ENCODE measurements at places on chromosomes 4 and X.

GRCh38 chr4:134276476-134276875 lies 74.9 kb upstream of the PABPC4L start:
- no peak for DNase-seq

GRCh38 chr4:104795264-104795939 lies 300.7 kb upstream of the CXXC4 start:
- DNase-seq = no peak

DNA sequence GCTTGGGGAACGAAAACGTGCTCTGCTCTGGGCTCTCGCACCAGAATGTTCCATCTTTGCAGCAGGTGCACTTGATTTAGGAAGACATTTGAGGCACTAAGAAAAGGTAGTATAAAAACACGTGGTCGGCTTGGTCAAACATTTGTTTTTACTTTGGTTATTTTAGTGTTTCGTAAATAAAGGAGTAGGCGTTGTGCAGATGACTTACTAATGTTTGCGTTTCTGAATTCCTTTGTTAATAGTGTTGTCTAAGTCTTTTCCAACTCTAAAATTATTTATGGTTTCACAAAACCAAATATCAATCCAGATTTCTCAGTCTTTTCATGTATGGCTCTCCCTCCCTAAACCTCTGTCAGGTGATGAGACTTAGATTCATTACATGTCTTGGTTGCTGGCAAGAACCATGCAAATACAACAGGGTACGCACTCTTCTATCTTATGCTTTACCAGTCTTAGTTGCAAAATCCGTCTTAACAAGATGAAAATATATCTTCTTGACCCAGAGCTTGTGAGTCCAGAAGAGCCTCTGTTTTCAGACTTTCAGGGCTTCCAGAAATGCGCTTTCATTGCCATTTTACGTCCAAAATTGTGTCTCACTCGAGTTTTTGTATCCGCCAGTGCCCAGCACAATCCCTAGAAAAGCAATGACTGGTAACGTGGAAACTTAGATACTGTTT lies 686 bp downstream of the MTHFD2L start:
- no peak for DNase-seq

- no peak for DNase-seq
Measured at GRCh38 chr4:89556601-89557305, 249.2 kb upstream of the GPRIN3 start.

DNA sequence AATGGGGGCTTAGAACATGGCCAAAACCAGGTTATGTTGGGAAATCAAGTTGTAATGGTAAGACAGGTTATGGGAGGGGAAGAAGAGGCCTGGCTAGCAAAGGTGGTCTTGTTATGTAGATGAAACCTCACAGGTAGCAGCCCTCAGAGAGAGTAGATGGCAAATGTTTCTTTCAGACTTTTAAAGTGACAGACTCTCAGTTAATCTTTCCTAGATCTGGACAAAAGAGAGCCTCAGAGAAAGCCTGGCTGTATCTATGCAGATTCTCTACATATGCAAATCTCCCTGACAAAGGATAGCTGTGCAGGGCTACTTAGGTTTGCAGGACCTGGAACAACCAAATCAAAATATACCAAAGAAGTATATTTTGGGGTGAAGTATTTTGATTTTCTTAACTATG lies 284.1 kb upstream of the AMOT start:
- DNase-seq = no peak

GRCh38 chr4:163591614-163592020 lies 97.1 kb downstream of the TMA16 start:
- no peak for DNase-seq

- no peak for DNase-seq
Measured at GRCh38 chr4:122479935-122480416, 23.5 kb upstream of the IL2 start.

DNA sequence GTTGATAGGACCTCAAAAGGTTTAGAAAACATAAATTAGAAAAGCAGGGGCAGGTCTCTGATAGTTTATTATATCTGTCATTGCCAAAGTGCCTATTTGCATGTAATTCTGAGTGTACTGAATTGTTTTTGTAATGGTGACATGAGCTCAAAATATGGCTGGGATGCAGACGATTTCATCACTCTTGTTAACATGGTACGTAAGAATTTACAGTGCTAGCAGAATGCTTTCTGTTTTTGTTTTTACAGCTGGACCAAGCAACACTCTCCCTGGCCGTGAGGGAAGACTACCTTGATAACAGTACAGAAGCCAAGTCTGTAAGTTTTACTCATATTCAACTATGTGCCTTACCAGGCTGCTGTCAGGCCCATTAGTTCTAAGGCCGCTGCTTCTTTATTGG lies 58.1 kb downstream of the PHEX start:
- no peak for DNase-seq

DNA sequence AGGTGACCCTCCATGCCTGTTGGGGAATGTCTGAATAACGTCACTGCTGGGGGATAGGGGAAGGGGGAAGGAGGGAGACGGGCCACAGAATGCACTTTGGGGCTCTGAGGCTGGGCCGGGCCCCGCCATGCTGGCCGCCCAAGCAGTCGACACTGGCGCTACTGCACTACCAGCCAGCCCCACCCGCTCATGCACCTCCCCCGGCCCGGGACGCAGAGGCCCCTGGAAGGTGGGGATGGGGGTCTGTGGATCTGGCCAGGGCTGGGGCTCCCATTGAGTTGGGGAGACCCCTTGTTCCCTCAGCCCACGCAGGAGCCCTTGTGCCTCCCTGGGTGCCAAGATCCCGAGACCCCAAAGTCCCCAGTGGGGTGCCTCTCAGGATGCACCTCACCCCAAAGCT lies 17.8 kb downstream of the FLNA start:
- DNase-seq = no peak

GRCh38 chr4:10157478-10158332 lies 41.1 kb upstream of the WDR1 start:
- peak; percentile 69 for DNase-seq

DNA sequence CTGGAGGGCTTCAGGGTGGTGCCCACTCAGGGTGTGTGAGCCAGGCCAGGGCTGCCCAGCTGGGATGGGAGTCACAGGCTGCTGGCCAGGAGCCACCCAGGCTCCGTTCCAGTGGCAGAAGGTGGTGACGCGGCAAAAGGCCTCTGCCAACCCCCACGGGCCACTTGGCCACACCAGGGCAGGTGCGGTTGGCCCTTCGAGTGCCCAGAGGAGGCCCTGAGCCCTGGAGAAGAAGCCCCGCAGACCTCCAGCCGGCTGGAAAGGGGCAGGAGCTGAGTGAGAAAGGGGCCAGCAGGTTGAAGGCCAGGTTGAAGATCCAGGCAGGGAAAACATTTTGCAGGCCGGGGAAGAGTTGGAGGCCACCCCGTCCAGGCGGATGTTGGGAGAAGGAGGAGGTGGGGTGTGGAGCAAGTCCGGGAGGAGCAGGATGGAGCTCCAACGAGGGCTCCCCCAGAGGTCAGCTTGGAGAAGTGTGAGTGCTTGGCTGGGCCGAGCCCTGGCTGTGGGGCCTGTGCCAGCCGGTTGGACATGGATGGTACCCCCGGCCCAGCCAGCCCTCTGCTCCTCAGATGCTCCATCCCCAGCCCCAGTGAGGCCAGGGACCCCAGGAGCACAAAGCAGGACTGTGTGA lies 2.8 kb upstream of the CPLX1 start:
- DNase-seq = no peak

DNA sequence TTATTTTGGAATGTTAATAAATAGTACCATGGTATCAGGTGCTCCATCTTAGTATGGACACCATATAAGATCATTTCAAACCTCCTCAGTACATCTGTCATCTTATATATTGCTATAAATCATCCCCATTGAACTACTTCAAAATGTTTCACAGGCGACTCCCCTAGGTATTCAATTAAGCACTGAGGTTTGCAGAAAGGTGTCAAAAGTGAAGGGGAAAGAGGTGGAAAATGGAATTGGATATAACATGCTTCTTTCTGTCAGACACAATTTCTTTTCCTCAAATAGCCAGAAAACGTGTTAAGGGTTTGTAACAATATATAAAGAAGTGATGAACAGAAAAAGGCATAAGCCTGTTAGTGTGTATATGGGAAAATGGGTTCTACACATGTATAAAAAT lies 325.5 kb downstream of the GRID2 start:
- no peak for DNase-seq

DNA sequence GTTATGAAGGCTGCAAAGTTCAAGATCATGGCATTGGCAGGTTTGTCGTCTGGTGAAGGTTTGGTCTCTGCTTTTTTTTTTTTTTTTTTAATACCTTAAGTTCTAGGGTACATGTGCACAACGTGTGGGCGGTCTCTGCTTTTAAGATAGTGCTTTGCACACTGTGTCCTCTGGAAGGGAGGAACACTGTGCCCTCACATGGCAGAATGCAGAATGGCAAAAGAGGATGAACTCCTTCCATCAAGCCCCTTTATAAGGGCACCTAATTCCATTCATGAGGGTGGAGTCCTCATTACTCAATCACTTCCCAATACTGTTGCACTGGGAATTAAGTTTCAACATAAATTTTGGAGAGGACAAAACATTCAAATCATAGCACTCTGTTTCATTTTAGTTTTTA lies 101.4 kb downstream of the GLRA2 start:
- DNase-seq = no peak

DNA sequence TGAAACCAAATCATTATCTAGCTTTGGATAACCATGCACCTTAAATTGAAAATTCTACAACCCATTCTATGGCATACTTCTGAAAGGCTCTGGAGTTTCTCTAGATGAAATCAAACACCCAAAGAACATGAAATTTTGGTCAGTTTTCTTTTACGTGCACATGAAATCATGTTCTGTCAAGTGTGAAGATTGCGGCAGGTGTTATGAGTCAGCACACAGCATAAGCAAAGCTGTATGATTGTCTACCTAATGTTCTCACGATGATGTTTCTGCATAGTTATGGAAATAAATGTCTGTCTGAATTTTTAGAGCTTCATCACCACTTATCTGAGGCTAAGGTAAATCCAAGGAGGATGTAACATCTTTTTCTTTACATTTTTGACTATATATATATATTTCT lies 495.3 kb downstream of the IL1RAPL1 start:
- no peak for DNase-seq

DNA sequence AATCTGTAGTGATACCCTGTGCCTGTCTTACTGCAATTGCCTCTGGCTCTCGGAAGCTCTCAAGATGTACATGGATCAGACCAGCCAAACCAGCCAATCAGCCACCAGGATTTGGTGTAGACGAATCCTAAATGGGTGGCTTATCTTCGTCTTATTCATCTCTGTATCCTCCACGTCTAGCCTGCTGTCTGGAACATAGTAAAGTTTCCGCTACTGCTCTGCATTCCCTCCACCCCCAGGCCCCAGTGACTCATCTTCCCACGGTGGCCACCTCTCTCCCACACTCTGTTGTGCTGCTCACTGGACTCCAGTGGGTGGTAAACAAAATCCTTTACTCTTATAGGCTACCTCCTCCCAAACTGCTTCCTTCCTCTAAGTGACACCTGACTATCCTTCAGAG lies 37.8 kb downstream of the SEPTIN6 start:
- peak; percentile 66 for DNase-seq

GRCh38 chrX:111519215-111519614 lies 7.8 kb downstream of the SERTM2 start:
- DNase-seq = no peak

- DNase-seq = no peak
Measured at GRCh38 chr4:32199639-32200038, 1479.5 kb downstream of the PCDH7 start.

- DNase-seq = no peak
Measured at GRCh38 chrX:152451731-152451980, 541 bp upstream of the GABRA3 start.

- no peak for DNase-seq
Measured at GRCh38 chrX:112643721-112644120, 36.0 kb downstream of the LHFPL1 start.

DNA sequence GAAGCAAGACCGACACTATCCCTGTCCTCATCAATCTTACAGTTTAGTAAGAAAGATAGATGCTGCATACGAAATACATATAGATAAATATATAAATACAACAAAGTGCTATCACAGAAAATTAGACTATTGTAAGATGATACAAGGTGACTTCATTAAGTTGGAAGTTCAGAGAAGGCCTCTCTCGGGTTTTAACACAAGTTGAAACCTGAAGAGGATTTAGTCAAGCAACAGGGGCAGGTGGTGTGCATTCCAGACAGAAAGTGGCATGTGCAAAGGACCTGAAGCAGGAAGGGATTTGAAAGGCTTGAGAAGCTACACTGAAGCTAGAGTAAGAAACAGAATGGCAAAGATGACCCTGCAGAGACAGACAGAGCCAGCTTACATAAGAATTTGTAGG lies 36.5 kb downstream of the USP46 start:
- no peak for DNase-seq

DNA sequence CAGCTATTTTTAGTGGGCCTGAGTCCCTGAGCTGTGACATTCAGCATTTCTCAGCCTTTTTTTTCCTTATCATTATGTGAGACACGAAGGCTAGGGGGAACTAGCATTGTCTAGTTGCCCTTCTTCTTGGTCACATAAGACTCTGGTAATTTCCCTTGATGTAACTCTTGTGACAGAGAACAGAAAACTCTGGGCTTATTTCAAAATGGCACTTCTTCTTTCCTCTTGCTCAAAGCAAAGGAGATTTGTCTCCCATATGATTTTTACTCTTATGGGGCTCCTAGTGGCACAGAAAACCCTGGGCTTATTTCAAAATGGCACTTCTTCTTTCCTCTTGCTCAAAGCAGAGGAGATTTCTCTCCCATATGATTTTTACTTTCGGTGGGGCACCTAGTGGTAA lies 14.7 kb downstream of the ATXN3L start:
- no peak for DNase-seq

- no peak for DNase-seq
Measured at GRCh38 chr4:10611673-10612072, 72.9 kb downstream of the CLNK start.

GRCh38 chr4:123767806-123768205 lies 371.2 kb downstream of the SPRY1 start:
- DNase-seq = no peak

DNA sequence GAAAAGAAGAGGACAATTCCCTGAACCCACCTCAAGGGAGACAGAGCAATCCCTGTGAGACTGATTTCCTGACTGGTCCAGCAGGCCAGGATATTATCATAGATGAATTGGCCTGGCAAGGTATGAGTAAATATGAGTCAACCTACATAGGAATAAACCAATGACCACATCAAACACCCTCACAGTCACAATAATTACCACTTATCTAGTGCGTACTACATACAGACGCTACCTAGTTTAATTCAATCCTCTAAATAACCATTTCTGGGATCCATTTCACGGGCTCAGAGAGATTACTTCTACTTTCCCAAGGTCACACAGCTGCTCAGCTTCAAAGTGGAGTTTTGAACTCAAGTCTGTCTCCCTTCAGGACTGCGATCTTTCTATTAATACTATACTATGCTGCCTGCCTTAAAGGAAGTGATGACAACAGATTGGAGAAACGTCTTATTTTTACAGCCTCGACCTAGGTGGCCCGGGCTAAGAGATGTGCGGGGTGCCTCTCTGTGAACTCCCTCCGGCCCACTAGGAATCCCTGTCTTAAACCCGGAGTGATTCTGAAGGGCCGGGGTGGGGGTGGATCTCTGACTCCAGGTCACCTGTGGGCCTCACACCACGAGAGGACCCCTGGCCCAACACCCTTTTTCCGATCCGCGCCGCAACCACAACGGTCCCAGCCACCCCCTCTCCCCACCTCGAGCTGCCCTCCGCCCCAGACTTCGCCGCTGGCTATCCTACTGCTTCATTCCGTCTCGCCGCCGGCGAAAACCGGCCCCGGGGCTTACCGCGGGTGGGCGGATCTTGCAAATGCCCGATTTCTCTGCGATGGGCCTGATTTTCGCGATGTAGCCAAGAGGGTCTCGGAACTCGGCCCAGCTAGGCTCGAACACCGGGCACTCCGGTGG lies 800 bp downstream of the KDM5C start:
- no peak for DNase-seq

- no peak for DNase-seq
Measured at GRCh38 chrX:7133050-7133440, 14.5 kb upstream of the STS start.

- no peak for DNase-seq
Measured at GRCh38 chr4:129603241-129603931, 507.4 kb downstream of the C4orf33 start.
